T-helper 22 cell (primary cell): ENCODE measurements at places on chromosomes 1 and 21.

DNA sequence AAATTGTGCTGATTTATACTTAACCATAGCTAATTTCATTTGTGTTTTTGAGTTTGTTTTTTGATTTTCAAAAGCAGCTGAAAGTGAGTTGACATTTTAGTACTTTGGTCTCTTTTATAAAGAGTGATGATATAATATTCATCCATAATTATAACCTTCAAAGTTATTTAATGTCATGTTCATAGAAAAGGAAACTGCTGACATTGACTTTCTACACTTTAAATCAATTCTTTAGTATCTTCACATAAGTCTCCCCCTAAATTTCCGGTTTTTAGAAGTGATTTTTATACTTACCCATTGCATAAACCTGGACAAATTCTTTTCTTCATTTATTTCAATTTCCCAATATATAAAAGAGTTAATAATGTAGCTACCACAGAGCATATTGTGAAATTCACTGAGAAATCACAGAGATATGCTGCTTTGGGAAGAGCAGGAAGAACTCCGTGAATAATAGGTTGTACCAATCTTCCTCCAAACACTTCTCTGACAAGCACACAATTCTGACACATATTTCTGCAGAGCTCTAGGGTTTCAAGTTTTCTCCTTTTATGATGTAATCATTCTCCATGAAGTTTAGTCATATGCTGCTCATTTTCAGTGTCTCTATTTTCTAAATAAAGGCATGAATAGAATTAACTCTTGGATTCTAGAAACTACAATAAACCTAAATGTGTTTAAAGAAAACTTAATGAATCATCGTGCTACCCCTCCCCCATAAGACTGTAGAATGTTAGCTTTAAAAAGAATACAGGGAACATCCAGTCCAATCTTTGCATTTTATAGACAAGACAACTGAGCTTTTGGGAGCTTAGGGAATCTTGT is 25.6 kb upstream of the CDC42BPA start:
- no peak for DNase-seq

DNA sequence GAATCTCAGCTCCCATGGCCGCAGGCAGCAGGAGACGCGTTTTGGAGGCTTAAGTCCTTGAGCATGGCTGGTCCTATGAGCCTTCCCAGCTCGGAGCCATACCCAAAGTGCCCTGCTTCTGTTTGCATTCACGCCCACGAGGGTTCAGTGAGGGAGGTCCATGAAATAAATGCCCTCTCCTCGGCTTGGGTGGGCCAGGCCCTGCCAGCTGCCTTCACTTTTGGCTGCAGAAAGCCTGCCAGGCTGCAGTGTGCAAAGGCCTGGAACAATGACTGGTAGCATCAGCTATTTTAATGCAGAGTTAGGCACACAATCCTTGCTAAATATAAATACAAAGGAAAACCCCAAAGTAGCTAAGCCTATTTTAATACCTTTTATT is 49.4 kb downstream of the H3-3A start:
- no peak for DNase-seq

DNA sequence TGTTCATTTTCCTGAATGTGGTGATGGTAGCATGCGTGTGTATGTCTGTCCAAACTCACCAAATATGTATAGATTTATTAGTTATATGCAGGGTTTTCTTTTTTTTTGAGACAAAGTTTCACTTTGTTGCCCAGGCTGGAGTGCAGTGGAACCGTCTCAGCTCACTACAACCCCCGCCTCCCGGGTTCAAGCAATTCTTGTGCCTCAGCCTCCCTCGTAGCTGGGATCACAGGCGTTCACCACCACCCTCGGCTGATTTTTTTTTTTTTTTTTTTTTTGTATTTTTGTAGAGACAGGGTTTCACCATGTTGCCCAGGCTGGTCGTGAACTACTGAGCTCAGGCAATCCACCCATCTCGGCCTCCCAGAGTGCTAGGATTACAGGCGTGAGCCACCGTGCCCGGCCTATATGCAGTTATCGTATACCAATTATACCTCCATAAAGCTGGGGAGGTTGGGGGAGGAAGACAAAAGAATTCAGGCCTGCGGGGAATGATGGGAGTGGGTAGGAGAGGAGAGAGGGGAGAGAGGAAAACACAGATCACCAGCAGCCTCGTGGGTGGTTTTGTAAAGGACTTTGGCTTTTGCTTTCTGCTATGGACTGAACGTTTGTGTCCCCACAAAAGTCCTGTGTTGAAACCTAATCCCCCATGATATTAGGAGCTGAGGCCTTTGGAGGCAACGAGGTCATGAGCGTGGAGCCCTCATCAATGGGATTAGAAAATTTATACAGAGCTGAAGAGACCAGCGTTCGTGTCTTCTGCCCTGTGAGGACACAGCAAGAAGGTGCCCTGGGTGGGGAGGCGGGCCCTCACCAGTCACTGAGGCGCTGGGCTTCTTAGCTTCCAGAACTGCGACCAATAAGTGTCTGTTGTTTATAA is 4.4 kb upstream of the HNRNPU start:
- no peak for DNase-seq

DNA sequence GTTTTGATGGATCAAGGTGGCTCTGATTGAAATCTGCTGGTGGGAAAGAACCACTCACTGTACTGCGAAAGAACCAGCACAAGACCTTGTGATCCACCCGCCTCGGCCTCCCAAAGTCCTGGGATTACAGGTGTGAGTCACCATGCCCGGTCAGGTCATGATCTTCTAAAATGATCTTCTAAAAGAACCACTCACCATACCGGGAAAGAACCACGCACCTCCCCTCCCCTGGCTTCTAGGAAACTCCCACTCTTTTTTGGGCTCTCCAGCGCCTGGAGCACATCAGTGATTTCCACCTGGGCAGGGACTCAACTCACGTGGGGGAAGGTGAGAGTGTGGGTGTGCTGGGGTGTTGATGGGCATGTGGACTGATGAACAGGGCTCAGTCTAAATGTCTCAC is 7.9 kb upstream of the RAB7B start:
- DNase-seq, result no peak

DNA sequence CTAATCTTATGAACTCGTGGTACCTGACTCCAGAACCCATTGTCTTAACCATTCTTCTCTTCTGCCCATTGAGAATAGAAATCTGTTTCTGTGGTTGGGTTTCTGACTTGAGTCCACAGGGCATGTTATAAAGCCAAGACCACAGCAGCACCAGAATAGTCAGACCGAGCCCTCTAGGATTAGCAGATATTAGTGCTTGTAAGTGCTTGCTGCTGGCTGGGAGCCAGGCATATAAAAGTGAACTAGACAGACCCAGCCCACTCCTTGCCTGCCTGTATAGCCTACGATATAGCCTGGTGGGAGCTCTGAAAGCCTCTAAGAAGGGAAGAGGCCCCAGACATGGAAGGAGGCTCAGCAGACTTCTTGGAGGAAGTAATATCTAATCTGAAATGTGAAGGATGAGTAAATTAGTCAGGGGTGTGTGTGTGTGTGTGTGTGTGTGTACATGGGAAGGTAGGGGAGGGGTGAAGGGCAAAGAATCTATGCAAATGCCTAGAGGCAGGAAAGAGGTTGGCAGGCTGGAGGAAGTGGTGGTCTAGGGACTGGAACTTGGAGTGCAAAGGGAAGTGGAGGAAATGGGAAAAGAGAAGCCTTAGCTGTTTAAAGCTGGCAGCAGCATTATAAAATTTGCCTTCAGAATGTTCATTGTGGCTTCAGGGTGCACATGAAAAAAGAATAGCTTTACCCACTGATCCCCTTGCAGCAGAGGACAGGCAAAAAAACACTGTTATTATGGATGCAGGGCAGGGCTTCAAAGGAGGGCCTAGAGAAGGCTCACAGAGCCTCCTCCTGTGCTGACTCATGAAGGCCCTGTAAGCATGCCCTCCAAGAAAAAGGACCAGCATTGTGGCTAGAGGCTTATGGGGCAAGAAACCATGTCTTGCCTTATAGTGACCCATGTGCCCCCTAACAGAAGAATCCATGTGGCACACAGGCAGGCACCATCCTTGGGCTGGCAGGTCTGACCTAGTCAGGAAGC is 169.2 kb downstream of the LMX1A start:
- no peak for DNase-seq

DNA sequence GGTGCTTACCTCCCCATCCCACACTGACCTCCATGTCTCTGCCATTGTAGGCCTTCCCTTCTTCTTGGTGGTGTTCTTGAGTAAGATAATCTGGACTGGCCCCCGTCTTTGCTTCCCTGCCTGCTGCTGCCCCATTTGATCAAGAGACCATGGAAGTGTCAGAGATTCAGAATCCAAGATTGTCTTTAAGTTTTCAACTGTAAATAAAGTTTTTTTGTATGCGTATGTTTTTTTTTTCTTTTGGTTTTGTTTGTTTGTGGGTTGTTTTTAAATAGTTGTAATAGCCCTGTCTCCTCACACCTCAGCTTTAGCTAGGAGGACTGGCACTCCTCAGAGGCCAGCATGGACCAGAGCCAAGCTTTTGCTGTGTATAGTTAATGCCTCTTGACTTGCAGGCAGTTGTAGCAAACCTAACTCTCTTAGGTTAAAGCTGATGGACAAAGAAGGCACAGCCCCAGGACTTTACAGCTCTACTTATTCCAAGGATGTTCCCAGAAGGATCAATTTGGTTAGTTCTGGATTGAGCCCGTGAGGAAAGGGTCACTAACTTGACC is 5.6 kb upstream of the YBX1 start:
- DNase-seq, result no peak

DNA sequence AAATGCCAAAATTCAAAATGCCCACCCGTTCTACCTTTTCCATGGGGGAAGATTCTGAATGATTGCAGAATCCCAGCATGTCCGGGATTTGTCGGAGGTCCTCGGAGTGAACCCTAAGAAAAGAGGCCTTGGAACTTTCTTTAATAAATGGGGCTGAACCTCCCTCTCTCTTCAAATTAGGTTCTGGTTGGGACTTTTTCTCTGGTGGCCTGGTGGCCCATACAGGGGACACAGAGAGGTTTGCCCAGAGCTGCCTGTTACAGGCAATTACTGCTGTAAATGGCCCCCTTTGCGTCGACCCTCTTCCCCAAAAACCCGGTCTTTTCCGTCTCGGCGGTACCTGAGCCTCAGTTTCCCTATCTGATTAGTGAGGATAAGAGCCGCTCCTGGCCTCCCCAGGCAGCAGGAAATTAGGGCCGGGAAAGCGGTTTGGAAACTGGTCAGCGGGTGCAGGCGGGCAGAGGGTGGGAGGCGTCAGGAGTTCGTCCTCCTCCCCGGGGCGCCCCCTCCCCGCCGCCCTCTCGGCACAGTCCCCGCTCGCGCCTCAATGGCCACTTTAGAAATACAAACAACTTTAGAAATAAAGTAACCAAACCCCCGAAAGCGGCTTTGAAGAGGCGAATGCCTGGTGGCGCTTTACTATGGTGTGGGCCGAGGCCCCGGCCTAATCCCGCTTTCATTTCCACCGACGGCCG is 15.6 kb downstream of the PAX7 start:
- no peak for DNase-seq

- DNase-seq, result peak; percentile 24
Measured at GRCh38 chr1:156295391-156295947, at the start of gene GLMP. TSS of gene GLMP (minus strand) at chr1:156295679. CDS start at chr1:156295645, 34 bp downstream.

GRCh38 chr21:17191346-17191993 is 321.4 kb upstream of the CXADR start:
- no peak for DNase-seq
